ENCODE measurements at places on chromosomes 16 and 17.

DNA sequence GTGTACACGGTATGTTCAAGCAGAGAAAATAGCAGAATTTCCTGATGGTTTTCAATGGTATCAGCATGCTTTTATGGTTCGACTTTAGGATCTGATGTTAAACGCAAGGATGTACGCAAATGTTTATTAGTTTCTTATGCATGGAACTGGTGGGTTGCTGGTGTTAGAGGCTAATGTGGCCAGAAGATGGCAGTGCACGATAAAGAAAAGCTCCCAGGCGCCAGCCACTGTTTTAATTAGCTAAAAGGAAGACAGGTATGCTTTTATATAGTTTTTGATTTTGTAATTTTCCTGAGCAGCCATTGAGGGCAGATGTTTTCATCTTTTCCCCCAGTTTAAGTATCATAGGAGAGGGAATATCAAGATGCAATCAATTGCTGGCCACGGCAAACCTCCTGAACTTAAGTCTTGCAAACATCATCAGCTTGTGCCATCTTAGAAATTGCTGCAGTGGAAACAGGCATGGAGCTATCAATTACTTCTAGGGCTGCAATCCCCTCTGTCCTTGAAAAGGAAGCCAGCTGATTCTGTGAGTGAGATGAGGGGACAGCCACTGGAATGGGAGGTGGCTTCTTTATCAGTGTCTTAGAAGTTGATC lies 648.5 kb upstream of the RBFOX1 start:
- no peak for DNase-seq

DNA sequence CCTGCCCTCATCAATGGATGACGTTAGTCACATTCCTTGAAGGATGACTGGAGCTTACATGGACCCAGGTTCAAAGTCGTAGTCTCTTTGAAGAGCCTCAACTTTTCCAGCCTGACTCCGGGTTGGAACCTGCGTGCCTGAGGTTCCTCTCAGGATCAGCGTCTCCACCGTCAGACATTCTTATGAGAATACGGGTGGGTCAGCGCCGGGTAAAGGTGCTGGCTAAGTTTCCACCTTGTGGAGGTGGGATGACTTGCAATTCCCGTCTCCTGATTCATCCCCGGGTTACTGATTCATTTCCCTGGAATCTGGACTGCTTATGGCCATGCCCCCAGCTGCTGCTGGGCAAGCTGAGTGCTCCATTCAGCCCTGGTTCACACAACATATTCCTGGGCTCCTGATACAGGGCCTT lies 38.9 kb upstream of the CMIP start:
- DNase-seq: no peak

GRCh38 chr17:61581611-61582349 lies 9.2 kb downstream of the NACA2 start:
- DNase-seq: no peak

DNA sequence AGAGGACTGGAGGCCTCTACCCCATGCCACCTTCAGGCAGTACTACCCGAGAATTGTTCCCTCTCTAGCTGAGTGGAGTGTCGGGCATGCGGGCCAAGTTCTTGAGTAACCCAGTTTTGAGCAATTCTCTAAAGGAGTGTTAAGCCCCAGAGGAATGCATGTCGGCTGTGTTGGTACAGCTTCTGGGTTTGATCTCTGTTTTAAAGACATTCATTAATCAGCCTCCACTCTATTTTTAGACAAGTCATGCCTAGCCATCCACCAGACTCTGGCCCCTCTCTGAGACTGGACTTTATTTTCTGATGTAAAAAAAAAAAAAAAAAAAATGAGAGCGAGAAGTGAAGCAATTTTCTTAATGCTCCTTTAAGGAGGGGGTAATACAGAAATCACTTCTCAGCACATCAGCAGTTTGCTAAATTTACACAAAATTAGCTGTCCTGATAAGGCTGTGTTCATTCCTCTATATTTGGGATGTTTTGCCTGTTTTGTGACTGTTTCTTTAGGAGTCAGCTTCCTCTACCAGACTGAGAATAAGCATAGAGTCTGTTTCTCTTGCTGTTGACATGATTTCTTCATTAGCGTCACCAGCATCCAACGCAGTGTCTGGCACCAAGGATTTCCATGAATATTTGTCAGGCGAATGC lies 88.7 kb downstream of the AXIN2 start:
- no peak for DNase-seq

- DNase-seq: no peak
Observed at GRCh38 chr17:68662037-68662432, 60.9 kb upstream of the FAM20A start.

All from hindlimb muscle (tissue), 1 donor.